ENCODE measurements at places on chromosomes 3 and 15. TPM values are rescaled to one million over a fixed set of nuclear protein-coding genes. Genes with fewer than 3 reads are reported as not detected.

- H3K27me3 ChIP-seq: no peaks in the 10 kb centered on the region
- H3K4me1 ChIP-seq: peaks cover 10% of the 10 kb centered on the region
- no peak overlapping the region for H3K4me3 ChIP-seq
- no peak for DNase-seq
- no peaks in the 10 kb centered on the region for H3K36me3 ChIP-seq
- H3K27ac ChIP-seq: no peak overlapping the region
Measured at GRCh38 chr15:94666553-94666952, 435.2 kb downstream of the MCTP2 start.

DNA sequence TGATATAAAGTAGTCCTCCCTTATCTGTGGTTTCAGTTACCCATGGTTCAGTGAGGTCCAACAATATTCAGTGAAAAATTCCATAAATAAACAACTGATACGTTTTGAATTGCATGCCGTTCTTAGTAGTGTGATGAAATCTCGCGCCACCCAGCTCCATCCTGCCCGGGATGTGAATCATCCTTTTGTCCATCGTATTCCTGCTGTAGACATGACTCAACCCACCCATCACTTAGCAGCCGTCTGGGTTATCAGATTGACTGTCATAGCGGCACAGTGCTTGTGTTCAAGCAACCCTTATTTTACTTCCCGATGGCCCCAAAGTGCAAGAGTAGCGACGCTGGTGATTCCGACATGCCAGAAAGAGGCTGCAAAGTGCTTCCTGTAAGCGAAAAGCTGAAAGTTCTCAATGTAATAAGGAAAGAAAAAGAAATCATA lies 48.0 kb upstream of the MEX3B start:
- H3K27ac ChIP-seq: no peak overlapping the region
- no peaks in the 10 kb centered on the region for H3K4me1 ChIP-seq
- H3K4me3 ChIP-seq: no peak overlapping the region
- DNase-seq: no peak

DNA sequence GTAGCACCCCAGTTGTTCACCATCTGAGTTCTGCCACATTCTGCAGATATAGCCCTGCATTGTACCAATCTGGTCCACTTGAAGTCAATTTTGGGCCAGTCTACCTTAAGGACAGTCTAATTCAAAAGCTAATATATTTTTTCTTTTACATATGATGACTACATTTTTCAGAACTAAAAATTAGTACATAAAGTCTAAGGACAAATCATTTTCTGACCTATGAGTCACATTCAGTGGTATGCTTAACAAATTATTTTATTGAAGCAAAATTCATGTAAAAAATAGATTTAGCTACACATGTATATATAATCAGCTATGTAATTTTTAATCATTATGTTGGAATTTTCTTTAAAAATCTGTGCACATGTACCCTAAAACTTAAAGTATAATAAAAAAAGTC lies 52.1 kb upstream of the IL12A start:
- peaks cover 4% of the 10 kb centered on the region for H3K4me1 ChIP-seq
- H3K27ac ChIP-seq: no peak overlapping the region
- H3K36me3 ChIP-seq: no peaks in the 10 kb centered on the region
- DNase-seq: no peak
- H3K4me3 ChIP-seq: no peak overlapping the region

GRCh38 chr3:14352002-14352627 lies 50.3 kb upstream of the SLC6A6 start:
- no peaks in the 10 kb centered on the region for H3K36me3 ChIP-seq
- no peak for DNase-seq
- H3K4me1 ChIP-seq: peaks cover 13% of the 10 kb centered on the region

- DNase-seq: no peak
- H3K4me3 ChIP-seq: no peak overlapping the region
- H3K27ac ChIP-seq: no peak overlapping the region
- no peaks in the 10 kb centered on the region for H3K4me1 ChIP-seq
Measured at GRCh38 chr3:111823341-111823855, 35.7 kb upstream of the PHLDB2 start.

DNA sequence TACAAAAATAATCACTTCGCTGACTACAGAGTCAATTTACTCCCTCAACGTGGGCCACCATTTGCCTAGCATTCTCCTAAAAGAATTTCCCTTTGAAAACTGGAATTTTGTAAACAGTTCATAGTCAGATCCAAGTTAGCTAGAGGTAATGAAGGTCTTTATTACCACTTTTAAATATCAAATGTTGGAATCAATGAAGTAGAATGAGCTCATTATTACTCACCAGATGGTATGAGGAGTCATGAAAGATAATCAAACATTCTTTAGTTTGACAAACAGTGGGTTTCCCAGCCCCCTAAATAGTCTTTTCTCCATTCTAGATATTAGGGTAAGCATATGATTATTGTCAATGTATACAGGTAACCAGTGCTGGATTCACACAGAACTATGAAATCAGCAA lies 455.7 kb upstream of the THBS1 start:
- H3K4me1 ChIP-seq: peaks cover 9% of the 10 kb centered on the region
- no peak overlapping the region for H3K27ac ChIP-seq
- no peaks in the 10 kb centered on the region for H3K27me3 ChIP-seq
- no peak overlapping the region for H3K4me3 ChIP-seq

DNA sequence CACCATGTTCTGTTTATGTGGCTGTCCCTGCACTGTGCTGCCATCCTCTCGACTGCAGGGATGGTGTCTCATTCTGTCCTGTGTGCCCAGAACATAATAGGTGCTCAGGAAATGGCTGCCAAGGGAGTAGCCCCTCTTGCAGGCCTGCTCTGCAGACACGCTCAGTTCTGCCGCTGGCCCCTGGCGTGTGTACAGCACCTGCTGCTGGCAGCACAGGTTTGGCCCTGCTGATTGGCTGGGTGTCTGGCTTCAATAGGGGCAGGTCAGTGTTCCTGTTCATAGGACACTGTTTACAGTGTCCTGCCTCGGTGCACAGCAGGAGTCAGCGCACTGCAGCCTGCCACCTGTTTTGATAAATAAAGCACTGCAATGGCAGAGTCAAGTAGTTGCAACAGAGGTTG lies 146.9 kb downstream of the DNAJB8 start:
- no peaks in the 10 kb centered on the region for H3K27me3 ChIP-seq
- no peak overlapping the region for H3K4me3 ChIP-seq
- H3K36me3 ChIP-seq: no peaks in the 10 kb centered on the region
- peaks cover 5% of the 10 kb centered on the region for H3K4me1 ChIP-seq
- H3K27ac ChIP-seq: no peak overlapping the region

- H3K4me1 ChIP-seq: no peaks in the 10 kb centered on the region
- no peak overlapping the region for H3K4me3 ChIP-seq
- no peak for DNase-seq
- H3K27me3 ChIP-seq: no peaks in the 10 kb centered on the region
Measured at GRCh38 chr15:91592567-91592966, 260.9 kb upstream of the SLCO3A1 start.

DNA sequence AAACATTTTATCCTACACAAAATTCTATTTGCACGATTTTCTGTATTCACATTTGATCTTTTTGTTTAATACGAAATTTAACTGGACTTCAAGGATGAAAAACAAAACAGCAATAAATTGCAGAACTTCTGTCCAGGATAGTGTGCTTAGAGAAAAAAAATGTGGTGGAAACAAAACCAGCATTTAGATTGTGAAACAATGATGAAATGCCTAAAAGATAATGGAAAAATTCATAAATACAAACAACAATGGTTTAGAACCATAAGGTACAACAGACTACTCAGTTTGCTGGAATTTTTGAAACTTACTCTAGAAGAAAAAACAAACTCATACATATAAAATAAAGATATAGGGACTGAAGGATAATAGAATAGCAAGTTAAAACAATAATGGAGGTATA lies 234.0 kb downstream of the BCHE start:
- H3K36me3 ChIP-seq: no peaks in the 10 kb centered on the region
- no peak overlapping the region for H3K4me3 ChIP-seq
- H3K4me1 ChIP-seq: no peaks in the 10 kb centered on the region
- DNase-seq: no peak
- no peak overlapping the region for H3K27ac ChIP-seq
- H3K27me3 ChIP-seq: no peaks in the 10 kb centered on the region

The NECTIN3 gene
- total RNA-seq: 71.5 TPM

The GABRR3 gene
- total RNA-seq: not detected

The CASR gene
- total RNA-seq: not detected

The MEX3B gene
- total RNA-seq: 29.5 TPM

The SMCO1 gene
- not detected for total RNA-seq

The AGBL1 gene
- 6.2 TPM for total RNA-seq

Data from neural progenitor cell (in vitro differentiated cells).